Activated T-helper 9 cell treated with anti-CD3 and anti-CD28 coated beads, Interleukin-2, amount 50 U/mL, for 16 hours (primary cell): ENCODE measurements at places on chromosomes 4 and X.

GRCh38 chr4:155426953-155427352, 50.2 kb upstream of the MAP9 start:
- no peak for DNase-seq

DNA sequence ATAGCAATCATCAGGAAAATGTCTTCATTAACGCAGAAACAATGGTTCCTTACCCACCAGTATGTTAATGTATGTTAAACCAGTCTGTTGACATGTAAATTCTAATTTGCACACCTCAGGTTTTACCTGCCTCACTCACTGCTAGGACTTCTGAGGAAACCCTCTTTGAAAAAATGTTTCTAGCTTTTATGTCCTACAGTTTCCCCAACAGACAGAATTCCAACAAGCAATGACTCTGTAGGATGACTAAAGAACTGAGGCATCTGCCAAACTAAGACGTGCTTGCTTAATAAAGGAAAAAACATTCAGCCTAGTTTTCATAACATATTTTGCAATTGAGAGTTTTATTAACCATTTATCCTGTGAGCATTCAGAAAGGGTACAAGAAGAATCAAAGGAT, 20.6 kb upstream of the SOX3 start:
- no peak for DNase-seq

GRCh38 chr4:76781698-76782595, 116.0 kb downstream of the SOWAHB start:
- no peak for DNase-seq

DNA sequence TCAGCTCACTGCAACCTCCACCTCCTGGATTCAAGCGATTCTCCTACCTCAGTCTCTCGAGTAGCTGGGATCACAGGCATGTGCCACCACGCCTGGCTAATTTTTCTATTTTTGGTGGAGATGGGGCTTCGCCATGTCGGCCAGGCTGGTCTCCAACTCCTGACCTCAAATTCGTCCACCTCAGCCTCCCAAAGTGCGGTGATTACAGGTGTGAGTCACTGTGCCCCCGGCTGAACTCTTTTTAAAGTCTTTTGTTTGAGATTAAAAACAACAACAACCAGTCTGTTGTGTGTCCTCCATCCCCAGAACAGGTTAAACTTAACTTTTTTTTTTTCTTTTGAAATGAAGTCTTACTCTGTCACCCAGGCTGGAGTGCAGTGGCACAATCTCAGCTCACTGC, 36.3 kb upstream of the RBPJ start:
- no peak for DNase-seq

DNA sequence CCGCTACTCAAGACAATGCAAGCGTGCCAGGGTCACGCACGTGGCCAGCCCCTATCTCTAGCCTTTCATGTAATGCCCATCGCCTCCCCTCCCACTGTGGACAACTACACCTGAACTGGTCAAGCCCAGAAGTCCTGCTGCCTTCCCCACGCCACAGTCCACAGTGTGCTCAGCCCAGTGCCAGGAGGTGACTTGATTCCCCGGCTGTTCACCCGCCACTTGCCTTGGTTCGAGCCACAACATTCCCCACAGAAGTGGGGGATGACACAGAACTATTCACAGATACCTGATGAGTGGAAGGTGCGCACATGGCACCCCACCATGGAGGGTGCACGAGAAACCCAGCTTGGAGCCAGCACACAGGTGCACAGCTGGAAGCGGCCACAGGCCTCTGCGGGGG, 6.8 kb downstream of the ARHGAP4 start:
- DNase-seq: no peak

DNA sequence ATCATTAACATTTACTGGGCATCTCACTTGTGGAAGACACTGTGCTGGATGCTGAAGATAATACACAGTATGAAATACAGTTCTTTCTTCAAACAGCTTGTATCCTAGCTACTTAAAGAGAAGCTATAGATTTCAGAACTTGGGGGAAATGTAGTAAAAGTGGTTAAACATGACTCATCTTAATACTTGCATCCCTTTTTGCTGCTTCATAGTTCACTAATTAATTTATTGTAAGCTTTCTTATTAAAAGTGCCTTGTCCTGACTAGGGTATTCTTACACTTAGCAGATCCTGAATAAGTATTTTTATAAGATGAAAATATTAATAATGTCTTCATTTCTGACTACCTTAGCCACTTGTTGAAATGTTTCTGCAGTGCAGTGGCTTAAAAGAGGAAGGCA, 132.8 kb upstream of the STIM2 start:
- DNase-seq: no peak

DNA sequence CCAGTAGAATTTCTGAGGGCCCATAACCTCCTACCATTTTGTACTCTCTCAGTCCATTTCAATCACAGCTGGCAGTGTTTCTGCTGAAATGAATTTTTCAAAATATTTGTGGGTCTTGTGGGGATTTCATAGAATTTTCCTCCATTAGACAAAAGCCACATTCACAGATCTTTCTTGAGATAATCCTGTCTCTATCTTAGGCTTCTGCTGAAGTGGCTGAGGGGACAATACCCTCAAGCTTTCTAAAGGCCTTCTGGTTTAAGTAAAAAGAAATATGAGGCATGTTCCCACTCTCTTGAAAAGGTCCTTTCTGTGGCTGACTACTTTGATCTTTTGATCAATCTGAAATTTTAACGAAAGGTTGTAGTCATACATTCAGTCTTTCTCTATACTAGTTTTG, 1930.0 kb upstream of the AGA start:
- DNase-seq: no peak

DNA sequence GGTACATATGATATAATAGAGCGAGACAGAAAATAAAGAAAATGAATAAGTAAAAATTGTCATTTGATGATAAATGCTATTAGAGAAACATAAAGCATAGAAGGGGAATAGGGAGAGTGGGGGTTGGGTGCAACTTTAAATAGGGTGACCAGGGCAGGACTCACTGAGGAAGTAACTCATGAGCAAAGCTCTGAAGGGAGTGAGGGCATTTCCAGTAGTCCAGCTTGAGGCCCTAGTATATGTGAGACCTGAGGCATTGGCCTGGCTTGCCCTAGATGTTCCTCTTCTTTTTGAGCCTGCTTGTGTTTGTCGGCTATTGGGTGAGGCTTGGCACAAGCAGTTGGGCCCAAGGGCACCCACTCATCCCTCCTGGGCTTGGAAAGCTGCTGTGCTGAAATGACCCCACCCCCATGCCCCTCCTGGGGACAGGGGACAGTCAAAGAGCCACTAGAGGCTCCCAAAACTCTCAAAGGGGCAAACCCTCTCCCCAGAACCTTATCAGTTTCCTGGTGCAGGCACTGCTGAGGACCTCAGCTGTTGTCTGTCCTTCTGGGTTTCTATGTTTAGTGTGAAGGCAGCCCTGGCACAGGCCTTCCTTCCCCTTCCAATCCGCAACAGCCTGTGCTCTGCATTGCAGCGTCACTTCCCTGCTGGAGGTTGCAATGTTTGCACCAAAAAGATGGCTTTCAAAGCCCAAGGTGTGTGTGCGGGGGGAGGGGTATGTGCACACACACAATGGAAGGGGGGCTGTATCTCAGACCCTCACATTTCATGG, 40.1 kb downstream of the APLN start:
- no peak for DNase-seq

GRCh38 chr4:73234712-73235111, 23.9 kb downstream of the ANKRD17 start:
- no peak for DNase-seq
